Activated CD8-positive, alpha-beta memory T cell treated with anti-CD3 and anti-CD28 coated beads for 1 hour (primary cell): ENCODE measurements at places on chromosomes 7 and 10.

- DNase-seq = no peak
Measured at GRCh38 chr10:4315551-4315950, 510.5 kb upstream of the AKR1E2 start.

GRCh38 chr10:78028438-78029268 lies 662 bp downstream of the POLR3A start:
- peak; percentile 7 for DNase-seq

- DNase-seq = no peak
Measured at GRCh38 chr10:114276066-114276465, 37.0 kb downstream of the VWA2 start.

- DNase-seq = peak; percentile 7
Measured at GRCh38 chr7:30594048-30594539, 584 bp upstream of the GARS1 start.

- no peak for DNase-seq
Measured at GRCh38 chr10:46992803-46993561, 81.8 kb downstream of the PTPN20 start.

- no peak for DNase-seq
Measured at GRCh38 chr10:132477398-132478340, 59.9 kb upstream of the INPP5A start.
